ENCODE measurements at places on chromosomes 2 and 18.

- peak; percentile 16 for DNase-seq
Measured at GRCh38 chr18:59233017-59233410, 13.1 kb downstream of the GRP start.

DNA sequence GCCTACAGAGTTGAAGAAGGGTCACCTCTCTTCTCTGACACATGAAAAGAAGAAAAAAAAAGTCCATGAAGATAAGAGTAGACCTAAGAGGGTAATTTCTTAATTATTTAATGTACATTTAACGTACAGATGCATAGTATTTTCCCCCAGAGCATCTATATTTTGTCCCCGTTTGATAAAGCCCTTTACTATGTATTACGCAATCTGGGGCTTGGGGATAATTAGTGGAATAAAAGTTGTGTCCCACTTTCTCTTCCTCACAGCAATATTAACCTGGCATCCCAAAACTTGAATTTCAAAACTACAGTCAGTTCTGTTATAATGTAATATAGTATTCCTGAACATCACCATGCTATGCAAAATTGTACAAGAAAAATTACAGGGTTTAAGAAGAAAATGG is 254.1 kb downstream of the SUCLG1 start:
- no peak for DNase-seq

DNA sequence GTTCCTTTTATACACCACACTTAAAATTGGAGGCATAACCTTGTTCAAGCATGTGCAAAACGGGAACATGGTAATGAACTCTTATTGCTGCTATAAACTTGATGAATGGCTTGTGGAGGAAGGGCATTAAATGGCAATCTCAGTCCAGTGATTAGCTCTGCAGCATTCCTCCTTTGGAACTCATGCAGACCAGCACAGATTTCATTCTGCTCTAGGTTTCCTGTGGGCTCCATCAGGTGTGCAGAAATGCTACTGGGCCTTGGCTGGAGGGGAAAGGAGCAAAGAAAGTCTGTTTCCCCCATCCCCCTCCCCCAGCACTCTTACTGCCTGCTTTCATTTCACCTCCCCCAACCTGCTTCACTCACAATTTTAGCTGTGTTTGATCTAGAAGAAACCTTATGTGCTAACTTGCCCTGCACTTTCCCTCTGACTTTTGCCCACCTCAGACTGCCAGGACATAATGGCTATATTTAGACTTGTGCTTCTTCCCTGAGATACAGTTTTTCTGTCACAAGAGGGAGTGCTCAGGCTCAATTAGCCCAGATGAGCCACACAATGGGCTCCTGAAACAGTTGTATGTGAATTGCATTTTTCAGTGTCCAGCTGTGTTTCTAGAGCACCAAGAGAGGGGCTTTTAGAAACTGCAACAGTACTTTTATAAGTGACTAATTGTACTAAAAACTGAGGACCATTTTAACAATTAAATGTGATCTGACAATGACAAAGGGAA is 109.8 kb downstream of the FSHR start:
- no peak for DNase-seq

DNA sequence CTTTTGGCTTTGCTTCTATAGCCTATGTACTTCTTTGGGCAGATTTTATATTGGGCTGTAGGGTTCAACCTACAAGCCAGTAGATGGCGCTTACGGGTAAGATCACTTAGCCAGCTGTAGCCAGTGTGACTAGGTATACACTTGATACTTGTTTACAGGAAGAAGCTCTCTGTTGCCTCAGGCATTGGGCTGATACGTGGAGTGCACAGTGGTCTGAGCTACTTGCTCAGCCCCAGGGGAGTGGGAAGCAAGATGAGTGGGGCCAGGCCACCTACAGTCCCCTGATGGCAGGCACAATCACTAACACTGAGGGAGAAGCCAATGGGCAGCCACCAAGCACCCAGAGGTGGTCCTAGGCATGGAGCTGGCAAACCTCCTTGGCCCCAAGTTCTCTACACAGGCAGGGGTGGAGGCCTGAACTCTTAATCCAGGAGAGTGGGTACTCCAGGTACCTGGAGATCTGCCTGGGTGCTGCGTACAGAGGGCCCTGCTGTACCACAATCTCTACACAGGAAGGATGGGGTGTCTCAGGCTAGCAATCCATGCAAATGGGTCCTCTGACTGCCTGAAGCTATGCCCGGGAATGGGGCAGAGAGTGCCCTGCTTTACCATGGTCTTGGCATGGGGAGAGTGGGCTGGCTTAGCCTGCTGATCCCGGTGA is 122.2 kb downstream of the NCOA1 start:
- peak; percentile 58 for DNase-seq

- no peak for DNase-seq
Measured at GRCh38 chr2:157227592-157227991, 29.9 kb upstream of the GALNT5 start.

GRCh38 chr2:96116879-96117533 is 635 bp upstream of the ADRA2B start:
- DNase-seq, result peak; percentile 14

DNA sequence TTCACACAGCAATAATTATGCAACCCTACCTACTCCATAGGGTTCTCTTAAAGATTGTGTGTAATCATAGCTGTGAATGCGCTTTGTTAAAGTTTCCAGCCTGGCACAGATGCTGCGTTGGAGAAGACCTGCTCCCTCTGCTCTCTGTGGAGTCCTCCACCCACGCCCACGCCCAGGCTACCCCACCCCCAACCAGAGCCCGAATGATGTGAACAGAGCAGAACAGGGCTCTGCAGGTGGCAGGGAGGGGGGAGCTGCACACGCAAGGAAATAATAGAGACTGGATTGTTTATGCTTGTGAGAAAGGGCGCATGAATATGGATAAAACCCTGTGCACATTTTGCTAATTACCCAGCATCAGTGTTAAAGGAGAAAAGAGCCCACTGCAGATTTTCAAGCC is 447.5 kb downstream of the BCL11A start:
- no peak for DNase-seq

GRCh38 chr2:241569831-241570281 is 11.3 kb downstream of the BOK start:
- DNase-seq, result no peak

- no peak for DNase-seq
Measured at GRCh38 chr2:95287806-95288205, 9.3 kb upstream of the KCNIP3 start.

DNA sequence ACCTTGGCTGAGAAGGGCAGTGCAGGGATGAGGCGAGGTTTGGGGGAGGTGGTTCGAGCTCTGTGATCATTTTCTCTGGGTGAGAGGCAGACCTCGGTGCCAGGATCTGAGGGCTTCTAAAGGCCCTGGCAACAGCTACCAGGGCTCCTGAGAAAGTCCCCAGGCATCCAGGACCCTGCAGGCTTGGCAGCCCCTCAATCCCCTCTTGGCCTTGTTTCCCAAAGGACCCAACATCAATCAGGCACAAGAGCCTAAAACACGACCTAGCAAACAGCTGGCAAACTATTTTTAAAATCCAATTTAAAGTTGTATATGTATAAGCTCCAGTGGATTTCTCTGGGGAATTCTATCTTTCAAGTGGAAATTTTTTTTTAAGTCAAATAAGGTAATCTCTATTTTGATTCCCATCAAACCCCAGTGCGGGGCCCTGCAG is 15.0 kb upstream of the MAT2A start:
- DNase-seq, result no peak

DNA sequence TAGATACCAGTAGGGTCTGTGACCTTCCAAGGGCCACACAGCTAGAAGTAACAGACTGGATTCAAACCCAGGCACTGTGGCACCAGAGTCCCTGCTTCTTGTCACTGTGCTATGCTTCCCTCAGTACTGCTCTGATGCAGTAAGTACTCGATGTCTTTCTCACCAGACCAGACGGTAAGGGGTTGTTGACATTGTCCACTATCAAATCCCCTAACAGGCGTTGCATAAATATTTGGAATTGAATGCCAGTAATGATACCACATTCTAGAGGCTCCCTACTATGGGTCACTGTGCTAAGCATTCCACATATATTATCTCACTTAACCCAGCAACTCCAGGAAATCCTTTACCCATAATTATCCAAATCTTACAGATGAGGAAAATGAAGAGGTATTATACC is 223.1 kb downstream of the C1D start:
- no peak for DNase-seq

All from fibroblast of the aortic adventitia (primary cell).